ENCODE measurements at places on chromosomes 7 and 10.
A peak's percentile ranks its signal among the peaks of the same experiment; 100 is the strongest.

- DNase-seq, result no peak
Observed at GRCh38 chr7:105751054-105751453, 125.3 kb downstream of the ATXN7L1 start.

GRCh38 chr7:45715471-45716352 is 141.5 kb downstream of the ADCY1 start:
- no peak for DNase-seq

GRCh38 chr7:35424440-35424839 is 170.5 kb upstream of the TBX20 start:
- DNase-seq, result no peak

- DNase-seq, result no peak
Observed at GRCh38 chr10:4306871-4307270, 519.1 kb upstream of the AKR1E2 start.

GRCh38 chr10:132899054-132899750 is 43.2 kb downstream of the CFAP46 start:
- no peak for DNase-seq

GRCh38 chr7:1637155-1637554 is 32.9 kb upstream of the ELFN1 start:
- no peak for DNase-seq

DNA sequence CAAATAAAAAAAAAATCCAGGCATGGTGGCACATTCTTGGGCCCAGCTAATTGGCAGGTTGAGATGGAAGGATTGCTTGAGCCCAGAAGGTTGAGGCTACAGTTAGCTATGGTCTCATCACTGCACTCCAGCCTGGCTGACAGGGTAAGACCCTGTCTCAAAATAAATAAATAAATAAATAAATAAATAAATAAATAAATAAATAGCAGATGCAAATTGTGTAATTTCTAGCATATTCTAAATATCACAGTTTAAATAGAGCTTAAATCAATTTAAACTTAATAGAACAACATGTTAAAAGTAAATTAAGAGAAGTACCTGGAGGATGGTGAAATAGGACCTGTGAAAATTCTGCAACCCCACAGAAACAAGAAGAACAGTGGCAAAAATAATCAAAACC is 290.5 kb downstream of the TFEC start:
- no peak for DNase-seq

GRCh38 chr10:49598986-49599385 is 11.1 kb upstream of the SLC18A3 start:
- no peak for DNase-seq

DNA sequence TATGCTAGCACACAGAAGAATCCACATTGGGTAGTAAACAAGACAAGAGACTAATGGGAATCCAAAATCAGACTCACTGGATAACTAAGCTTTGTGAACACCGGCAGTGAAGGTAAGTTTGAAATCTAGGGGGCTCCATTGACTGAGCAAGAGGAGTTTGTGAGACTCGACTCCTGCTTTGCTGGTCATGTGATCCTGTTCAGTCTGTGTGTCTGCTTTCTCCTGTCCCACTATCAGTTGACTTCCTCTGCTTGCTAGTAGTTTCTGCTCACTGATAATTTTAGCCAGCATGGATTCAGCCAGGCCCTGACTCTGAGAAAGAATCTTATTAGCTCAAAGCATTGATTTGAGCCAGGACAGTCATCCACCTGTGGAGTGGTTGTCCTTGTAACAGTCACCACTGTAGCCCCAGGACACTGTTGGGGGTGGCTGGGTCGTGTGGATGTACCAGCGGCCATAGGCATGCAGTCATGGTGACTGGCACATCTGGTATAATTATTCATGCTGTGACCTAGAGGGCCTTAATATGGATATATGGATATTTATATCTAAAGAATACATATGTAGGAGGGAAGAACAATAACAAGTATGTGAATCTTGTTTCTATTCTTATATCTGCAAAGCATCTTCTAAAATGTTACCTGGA is 44.4 kb downstream of the DNAH11 start:
- DNase-seq, result no peak

DNA sequence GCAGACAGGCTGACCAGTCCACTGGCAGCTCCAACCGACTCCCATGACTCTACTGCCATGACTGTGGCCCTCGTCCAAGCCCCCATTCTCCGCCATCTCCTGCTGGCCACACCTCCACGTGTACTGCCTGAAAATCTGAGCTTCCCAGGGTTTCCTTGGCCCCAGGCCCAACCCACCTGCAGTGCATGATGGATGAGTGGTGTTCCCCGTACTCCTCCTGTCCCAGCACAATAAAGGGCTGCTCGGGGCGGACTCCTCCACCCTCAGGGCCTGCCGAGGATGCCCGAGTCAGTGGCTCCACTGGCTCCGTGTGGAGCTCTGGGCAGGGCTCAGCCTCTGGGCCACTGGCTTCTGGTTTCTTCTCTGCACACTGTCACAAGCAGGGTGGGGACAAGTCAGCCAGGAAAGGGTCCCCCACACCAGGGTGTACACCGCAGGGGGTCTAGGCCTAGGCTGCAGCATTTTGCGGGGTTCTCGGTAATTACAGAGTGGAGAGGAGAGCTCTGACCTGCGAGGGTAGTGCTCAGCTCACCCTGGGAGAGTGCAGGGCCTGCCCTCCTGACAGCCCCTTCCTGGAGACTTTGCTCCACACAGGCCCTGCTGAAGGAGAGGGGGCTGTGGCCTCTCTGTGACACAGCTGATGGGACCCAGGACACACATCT is 15.2 kb downstream of the WDR91 start:
- DNase-seq, result no peak

DNA sequence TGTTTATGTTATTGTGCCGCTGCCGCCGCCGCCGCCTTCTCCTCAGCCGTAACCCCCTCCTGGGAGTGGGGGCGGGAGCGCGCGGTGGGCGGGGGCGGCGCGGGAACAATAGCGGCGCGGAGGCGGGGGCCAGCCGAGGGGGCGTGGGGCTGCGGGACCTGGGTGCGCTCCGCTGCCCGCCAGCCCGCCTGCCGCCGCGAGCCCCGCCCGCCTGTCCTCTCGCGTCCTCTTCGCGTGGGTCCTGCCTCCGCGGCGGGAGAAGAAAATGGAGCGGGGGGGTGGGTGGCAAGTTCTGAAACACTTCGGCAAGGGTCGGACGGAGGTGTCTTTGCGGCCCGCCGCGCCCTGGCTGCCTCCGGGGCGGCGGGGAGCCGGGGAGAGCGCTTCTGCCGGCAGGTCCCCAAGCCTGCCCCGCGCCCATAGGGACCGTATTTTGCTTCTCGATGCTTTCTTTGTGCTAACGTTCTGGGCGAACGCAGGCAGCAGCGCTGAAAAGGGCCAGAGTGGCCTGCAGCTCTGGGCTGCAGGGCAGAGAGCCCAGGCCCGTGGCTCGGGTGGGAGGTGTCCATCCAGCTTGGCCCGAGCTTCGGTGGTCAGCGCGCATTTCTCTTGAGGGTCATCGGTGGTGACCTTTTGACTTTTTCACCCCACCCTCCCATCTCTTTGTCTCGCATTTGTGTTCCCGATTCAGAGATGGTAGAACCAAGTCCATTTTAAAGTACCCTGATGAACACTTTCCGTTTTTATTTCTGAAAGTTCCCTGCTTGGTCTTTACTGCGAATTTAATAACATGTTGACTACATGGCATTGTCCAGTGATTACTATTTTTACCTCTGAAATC is 613 bp downstream of the MAPK8 start:
- peak; percentile 60 for DNase-seq

- no peak for DNase-seq
Observed at GRCh38 chr7:155408651-155409586, 49.0 kb upstream of the EN2 start.

GRCh38 chr7:5636914-5637313 is 144.5 kb downstream of the RNF216 start:
- peak; percentile 93 for DNase-seq

- DNase-seq, result no peak
Observed at GRCh38 chr10:62259456-62259855, 9.2 kb downstream of the RTKN2 start.

DNA sequence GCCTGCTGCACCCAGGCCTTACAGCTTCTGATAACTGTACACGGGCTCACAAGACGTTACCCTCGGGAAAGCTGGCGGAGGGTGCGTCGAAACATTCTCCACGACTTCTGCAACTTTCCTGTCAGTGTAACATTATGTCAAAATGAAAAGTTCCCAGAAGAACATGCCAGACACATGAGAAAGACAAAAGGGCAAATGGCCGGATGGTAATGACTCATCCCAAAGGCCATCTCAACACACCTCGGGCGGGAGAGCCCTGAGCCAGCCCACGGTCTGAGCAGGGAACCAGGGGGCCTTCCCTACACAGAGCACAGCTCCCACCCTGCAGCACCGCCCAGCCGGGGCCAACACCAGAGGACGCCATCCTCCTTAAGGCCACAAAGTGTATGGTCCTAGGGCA is 118.7 kb downstream of the MAD1L1 start:
- DNase-seq, result peak; percentile 74

DNA sequence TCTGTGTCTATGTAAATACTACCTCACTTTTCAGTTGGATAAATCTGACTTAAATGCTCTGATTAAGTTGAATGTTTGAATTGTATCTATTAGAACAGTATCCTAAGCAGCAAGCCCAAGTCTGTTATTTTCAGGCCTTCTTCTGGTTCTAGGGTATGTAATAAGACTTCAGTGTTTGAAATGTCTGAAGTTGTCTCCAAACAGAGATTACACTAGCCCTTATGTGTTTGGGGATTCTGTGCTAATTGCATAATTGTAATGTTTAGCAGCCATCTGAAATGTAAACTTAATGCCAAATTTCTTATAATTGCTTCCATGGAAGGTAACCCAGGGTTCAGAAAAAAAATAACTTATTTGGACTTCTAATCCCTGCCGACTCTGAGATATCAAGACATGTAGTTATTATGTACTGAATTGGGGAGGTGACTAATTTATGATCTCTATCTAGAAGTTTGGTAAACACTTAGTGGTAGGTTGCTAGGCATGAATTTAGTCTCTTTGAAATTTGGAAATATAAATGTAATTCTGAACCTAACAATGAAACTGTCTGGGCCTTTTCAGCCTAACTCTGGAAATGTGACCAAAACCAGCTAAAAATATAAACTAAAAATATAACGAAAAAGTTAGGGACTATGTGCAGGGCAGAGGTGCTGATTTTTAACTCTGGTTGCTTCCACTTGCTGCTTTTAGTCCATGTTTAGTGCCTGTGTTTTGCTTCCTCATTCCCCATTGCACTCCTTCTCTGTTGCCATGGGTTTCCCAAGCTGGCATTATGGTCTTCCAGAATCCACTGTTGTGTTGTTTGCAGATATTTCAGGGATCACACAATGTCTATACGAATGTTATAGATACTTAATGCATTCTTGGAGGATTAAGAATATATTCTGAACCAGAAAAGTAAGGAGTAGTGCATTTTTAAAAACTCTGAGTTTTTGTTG is 54.8 kb downstream of the MCU start:
- DNase-seq, result no peak

DNA sequence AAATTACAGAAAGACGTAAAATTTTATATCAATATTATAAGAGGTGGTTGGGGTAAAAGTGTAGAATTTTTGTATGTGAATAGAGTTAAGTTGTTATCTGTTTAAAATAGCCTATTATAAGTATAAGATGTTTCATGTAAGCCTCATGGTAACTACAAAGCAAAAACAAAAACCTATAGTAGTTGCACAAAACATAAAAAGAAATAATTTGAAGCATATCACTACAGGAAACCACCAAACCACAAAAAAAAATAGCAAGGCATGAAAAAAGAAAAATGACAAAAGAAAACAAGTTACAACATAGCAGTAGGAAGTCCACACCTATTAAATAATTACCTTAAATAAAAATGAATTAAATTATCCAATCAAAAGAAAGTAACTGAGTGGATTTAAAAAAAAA is 12.4 kb upstream of the GSTK1 start:
- no peak for DNase-seq

DNA sequence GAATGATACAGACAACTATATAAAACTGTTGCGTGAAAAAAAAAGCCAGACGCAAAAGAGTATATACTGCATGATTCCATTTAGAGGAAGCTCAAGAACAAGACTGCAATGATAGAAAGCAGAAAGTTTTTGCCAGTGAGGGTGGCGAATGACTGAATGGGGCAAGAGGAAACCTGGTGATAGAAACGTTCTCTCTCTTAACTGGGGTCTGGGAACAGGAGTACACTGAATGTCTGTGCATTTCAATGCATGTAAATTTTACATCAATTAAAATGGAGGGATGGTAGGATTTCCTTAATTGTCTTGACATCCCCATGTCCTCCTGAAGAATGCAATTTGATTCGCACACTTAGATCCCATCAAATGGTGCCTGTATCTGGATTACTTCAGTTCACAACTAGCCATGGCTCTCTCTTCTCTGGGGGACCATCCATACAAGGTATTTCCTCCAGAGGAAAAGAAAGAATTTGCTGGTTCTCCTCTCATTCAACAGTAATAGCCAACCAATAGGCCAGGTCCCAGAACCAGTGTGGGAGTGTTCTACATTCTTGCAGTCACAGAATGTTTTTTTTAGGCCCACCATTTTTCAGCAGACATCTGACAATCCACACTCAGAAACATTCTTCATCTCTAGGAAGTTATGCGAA is 221.0 kb upstream of the KLF14 start:
- DNase-seq, result no peak

DNA sequence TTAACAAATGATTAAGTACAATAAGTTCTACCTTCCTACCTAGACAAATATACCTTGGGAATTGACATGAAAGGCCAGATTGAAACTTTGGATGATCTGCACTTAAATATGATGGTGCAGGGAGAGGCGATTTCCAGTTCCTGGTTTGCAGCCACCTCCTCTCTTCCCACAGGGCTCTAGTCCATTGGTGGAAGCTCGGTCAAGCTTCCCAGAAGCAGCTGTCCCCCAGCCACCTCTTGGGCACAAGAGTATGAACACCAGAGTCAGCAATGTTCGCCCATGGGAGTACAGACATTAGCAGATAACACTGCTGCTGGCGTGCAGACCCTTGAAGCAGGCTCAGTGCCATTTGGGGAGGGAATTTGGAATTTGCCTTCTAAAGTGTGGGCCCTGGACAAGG is 1.5 kb upstream of the CPVL start:
- no peak for DNase-seq

DNA sequence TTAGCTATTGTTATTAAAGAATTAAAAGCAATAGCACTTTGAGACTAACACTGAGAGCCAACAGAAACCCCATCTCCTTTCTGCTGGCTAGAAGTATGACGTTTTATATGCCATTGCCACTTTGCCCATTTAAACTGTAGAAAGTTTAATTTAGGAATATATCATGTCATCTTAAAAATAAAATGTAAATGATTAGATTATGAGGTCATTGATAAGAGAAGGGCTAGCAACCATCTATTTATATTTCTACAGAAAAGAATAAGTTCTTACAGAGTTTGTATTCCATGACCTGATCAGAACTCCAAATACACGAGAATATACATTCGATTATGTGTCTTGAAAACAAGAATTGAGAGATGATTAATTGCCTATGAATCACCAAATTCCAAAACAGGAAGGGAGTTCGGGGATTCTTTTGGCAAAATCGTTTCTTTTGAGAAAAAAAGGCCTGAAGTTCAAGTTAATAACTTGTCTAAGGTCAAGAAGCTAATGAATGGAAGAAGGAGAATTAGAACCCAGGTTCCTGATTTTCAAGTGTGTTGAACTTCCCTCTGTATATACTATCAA is 227.0 kb downstream of the TRIL start:
- no peak for DNase-seq

- DNase-seq, result no peak
Observed at GRCh38 chr10:91897421-91897820, 11.9 kb downstream of the FGFBP3 start.

Data from astrocyte of the spinal cord (primary cell).